NCI-H1417 treated with DMSO at 0.1 percent for 48 hours (cell line): ENCODE measurements at places on chromosomes 1 and 21.

DNA sequence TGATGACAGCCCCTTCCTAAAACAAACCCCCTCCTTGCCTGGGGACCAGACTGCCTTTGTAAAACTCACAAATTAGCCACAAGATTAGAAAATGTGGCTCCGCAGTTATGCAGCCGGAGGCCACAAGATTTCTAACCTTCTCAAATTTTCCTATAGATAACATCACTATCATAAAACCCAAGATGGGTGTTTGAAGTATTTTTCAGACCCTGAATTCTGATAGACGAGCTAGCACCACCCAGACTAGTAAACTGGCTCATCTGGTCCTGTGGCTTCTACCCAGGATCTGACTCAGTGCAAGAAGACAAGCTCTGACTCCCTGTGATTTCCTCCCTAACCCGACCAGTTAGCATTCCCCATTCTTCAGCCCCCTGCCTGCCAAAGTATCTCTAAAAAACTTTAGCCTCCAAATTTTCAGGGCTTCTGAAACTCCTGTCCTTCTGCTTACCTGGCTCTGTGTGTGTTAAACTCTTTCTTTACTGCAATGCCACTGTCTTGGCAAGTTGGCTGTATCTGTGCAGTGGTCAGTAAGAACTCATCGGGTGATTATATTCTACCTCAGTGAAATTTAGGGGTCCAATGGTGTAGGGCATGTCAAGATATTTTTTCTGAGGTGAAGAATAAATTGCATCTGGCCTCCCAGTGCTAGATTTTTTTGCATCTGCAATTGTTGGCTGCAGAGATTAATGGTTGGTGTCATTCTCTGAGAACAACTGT, 102.1 kb downstream of the S1PR1 start:
- no peak for DNase-seq

DNA sequence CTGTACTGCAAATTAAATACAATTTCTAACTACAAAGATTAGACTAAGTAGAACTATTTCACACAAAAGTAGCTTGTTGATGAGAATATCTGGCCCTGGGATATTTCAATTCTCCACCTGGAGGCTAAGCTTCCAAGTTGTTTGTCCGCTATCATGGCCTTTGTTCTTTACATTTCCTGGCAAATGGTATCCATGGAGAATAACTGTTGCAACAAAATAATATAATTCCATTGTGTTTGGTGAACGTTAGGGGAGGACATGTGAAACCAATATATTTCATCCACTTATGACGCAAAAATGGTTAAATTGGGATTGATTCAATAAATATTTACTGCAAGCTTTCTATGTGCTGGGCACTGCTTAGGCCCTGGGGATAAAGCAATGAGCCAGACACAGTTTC, 565.4 kb downstream of the PTPRC start:
- DNase-seq: no peak

- DNase-seq: no peak
These were observed 1695.3 kb downstream of the BRINP3 start for GRCh38 chr1:188782220-188782841.

DNA sequence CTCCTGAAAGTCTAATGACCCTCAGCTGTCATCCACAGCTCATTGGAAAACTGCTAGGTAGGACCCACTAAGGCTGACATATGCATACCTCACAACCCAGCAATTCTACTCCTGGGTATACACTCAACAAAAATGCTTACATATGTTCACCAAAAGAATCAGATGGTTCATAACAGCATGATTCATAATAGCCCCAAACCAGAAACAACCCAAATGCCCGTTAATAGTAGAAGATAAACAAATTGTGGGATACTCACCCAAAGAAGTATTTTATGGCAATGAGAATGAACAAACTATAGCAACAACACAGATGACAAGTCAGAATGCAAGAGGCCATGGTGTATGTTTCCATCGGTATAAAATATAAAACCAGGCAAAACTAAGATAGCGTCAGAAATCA, 124.6 kb downstream of the HLCS start:
- DNase-seq: no peak

- DNase-seq: no peak
These were observed 8.5 kb upstream of the CPT2 start for GRCh38 chr1:53188099-53188498.
